ENCODE measurements at places on chromosomes 12 and 14. TPM values are rescaled to one million over a fixed set of nuclear protein-coding genes. Genes with fewer than 3 reads are reported as not detected.

- no peak overlapping the region for H3K4me3 ChIP-seq
- no peak for DNase-seq
- no peaks in the 10 kb centered on the region for H3K4me1 ChIP-seq
- H3K27ac ChIP-seq: no peak overlapping the region
- H3K27me3 ChIP-seq: no peaks in the 10 kb centered on the region
Measured at GRCh38 chr14:100770605-100771120, 44.0 kb downstream of the DLK1 start.

DNA sequence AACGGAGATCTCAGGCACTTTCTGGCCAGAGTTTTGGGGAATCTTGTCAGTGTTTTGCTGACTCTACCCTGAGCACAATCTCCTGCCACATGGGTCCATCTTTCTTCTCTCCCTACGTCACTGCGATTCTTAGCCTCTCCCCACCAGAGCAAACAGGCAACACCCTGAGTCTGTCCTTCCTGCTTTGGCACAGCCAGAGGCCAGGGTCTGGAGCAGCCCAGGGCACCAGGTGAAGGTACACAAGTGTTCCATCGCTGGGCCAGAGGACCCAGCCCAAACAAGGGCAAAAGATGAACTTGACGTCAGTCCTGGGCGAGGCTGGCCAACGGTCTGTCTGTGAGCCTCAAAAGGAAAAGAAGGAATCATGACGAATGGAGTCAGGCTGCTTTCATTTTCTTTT lies 12.7 kb upstream of the CCDC177 start:
- H3K36me3 ChIP-seq: no peaks in the 10 kb centered on the region
- H3K4me3 ChIP-seq: no peak overlapping the region
- H3K27me3 ChIP-seq: no peaks in the 10 kb centered on the region
- H3K4me1 ChIP-seq: no peaks in the 10 kb centered on the region

- peak; percentile 23 for DNase-seq
- H3K36me3 ChIP-seq: no peaks in the 10 kb centered on the region
- no peaks in the 10 kb centered on the region for H3K27me3 ChIP-seq
- no peak overlapping the region for H3K4me3 ChIP-seq
- H3K4me1 ChIP-seq: no peaks in the 10 kb centered on the region
- H3K27ac ChIP-seq: no peak overlapping the region
Measured at GRCh38 chr14:96225745-96226151, 21.1 kb downstream of the BDKRB2 start.

DNA sequence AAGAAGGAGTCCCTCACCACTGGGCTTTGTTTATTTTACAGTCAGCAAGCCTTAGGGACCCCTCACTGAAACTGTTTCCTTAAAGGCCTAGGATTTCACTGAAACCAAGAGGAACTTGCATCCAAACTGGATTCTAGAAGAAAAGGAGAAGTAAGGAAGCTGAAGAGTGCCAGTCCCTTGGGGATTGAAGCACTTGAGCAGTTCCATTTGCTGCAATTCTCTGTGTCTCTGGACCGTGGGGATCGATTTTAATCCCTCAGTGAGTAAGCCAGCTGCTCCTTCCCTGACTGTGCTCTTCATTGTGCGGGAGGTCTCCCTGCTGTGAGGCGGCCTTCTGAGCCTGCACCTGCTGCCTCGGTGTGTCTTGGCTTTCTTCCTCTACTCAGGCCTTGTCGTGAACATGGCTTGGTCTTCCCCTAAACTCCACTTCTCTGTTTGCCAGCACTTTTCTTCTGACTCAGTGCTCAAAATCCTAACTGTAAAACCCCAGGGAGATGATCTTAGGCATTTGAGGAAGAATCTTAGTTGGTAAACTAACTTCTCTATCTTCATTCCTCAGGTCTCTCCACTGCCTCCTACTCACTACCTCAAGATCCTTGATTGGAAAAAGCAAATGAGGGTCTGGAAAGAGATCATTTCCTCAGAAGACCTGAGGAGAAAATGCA lies 132.6 kb downstream of the SLC38A6 start:
- H3K36me3 ChIP-seq: peaks cover 3% of the 10 kb centered on the region
- H3K4me3 ChIP-seq: no peak overlapping the region
- peaks cover 4% of the 10 kb centered on the region for H3K4me1 ChIP-seq
- DNase-seq: no peak
- no peaks in the 10 kb centered on the region for H3K27me3 ChIP-seq

GRCh38 chr12:131420867-131421447 lies 289.9 kb upstream of the SFSWAP start:
- no peak overlapping the region for H3K27ac ChIP-seq
- no peaks in the 10 kb centered on the region for H3K4me1 ChIP-seq
- H3K36me3 ChIP-seq: no peaks in the 10 kb centered on the region
- no peak overlapping the region for H3K4me3 ChIP-seq
- no peak for DNase-seq

DNA sequence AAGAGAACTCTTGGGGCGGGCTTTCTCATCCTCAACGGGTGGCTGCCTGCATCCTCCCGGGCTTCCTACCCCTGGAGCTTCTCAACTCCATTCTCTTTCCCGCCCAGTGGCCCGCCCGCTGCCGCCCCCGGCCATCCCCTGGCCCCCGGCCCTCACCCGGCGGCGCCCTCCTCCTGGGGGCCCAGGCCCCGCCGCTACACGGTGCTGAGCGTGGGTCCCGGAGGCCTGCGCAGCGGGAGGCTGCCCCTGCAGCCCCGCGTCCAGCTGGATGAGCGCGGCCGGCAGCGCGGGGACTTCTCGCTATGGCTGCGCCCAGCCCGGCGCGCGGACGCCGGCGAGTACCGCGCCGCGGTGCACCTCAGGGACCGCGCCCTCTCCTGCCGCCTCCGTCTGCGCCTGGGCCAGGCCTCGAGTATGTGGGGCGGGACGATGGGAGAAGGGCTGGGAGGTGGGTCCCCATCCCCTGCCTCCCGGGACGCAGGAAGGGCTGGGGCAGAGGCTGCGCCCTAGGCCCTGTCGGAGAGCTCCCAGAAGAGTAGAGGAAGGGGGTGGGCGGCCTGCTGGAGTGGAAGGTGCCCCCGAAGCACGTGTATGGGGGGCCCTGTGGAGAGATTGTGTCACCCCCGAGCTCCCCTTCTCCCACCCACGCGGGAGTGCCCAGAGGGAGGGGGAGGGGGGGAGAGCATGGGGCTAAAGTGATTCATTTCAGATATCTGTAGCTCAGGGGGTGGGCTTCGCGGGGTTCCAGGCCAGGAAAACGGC lies 1.5 kb downstream of the LAG3 start:
- H3K36me3 ChIP-seq: peaks cover 23% of the 10 kb centered on the region
- H3K4me1 ChIP-seq: peaks cover 21% of the 10 kb centered on the region
- no peak for DNase-seq
- H3K27ac ChIP-seq: no peak overlapping the region
- H3K27me3 ChIP-seq: peaks cover 20% of the 10 kb centered on the region
- peak overlapping the region; percentile 60 for H3K4me3 ChIP-seq

DNA sequence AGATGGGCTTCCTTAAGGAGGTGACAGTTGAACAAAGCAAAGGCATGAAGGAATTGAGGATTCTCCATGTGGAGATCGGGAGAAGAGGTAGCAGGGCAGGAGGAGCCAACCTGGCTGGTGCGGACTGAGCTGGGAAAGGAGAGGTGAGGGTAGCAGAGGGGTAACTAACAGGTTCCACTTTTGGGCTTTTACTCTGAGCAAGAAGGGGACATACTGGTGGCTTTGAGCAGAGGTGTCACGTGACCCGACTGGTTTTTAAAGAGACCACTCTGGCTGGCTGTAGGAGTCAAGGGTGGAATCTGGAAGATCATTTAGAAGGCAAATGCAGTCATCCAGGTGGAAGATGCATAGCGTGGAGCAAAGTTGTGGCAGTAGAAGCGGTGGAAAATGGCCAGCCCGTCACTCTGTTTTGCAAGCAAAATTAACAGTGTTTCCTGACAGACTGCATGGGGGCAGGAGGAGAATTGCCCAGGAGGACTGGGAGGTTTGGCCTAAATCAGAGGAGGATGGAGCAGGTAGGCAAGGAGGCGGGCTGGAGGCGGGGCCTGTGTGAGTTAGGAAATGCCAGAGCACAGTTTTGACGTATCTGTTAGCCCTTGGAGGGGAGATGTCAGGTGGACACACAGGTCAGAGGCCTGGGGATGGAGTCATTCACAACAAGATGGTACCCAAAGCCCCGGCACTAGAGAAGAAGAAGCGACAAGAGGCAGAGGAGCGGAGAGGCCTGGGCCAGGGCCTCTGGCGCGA lies 156.3 kb upstream of the FKBP4 start:
- DNase-seq: no peak
- no peaks in the 10 kb centered on the region for H3K36me3 ChIP-seq
- no peak overlapping the region for H3K4me3 ChIP-seq

DNA sequence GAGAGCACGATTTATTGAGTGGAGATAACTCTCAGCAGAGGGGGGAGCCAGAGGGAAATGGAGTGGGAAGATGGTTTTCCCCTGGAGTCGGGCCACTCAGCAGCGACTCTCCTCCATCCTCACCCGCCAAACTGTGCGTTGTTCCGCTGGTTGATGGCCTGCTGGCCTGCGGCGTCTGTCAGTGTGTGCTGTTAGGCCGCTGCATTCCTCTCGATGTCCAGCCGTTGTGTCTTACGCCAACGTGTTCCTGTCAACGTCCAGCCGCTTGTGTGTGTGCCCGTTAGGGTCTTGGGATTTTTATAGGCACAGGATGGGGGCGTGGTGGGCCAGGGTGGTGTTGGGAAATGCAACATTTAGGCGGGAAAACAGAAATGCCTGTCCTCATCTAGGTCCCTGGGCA lies 69.2 kb downstream of the PTPRQ start:
- no peaks in the 10 kb centered on the region for H3K4me1 ChIP-seq
- H3K27ac ChIP-seq: no peak overlapping the region
- no peaks in the 10 kb centered on the region for H3K36me3 ChIP-seq
- H3K4me3 ChIP-seq: no peak overlapping the region
- DNase-seq: no peak
- no peaks in the 10 kb centered on the region for H3K27me3 ChIP-seq

DNA sequence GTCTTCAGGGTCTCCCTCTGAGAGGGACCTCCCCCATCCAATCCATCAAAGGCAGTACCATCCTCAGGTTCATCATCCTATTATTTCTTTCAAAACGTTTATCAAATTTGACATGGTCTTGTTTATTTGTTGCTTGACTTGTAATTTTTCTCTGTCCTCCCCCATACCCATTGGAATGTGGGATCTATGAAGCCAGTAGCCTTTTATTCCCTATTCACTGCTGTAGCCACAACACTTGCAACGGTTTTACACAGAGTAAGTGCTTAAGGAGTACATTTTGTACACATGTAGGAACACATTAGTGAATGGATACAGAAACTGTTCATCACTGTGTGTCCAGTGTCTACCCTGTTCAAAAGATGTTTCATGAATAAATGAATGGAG lies 41.5 kb downstream of the IGF1 start:
- no peaks in the 10 kb centered on the region for H3K4me1 ChIP-seq
- no peak overlapping the region for H3K4me3 ChIP-seq
- DNase-seq: no peak
- H3K36me3 ChIP-seq: no peaks in the 10 kb centered on the region

DNA sequence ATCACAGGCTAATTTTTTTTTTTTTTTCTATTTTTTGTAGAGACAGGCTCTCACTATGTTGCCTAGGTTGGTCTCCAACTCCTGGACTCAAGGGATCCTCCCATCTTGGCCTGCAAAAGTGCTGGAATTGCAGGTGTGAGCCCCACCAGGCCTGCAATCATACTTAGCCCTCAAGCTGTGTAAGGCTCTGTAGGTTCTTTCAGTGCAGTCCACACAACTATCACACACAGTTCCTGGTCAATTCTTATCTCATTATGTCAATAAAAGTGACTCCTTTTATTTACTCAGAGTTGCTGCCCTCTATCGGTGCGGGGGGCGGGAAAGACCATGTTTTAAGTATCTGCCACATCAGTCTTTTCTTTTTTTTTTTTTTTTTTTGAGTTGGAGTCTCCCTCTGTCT lies 29.0 kb downstream of the SLC2A3 start:
- H3K36me3 ChIP-seq: no peaks in the 10 kb centered on the region
- no peak overlapping the region for H3K4me3 ChIP-seq
- H3K27ac ChIP-seq: peak overlapping the region; percentile 82
- peak; percentile 49 for DNase-seq

- no peaks in the 10 kb centered on the region for H3K4me1 ChIP-seq
- no peak overlapping the region for H3K27ac ChIP-seq
- DNase-seq: no peak
- no peaks in the 10 kb centered on the region for H3K36me3 ChIP-seq
- no peaks in the 10 kb centered on the region for H3K27me3 ChIP-seq
Measured at GRCh38 chr12:106040521-106040920, 98.2 kb downstream of the NUAK1 start.

GRCh38 chr12:57046947-57047890 lies 2.7 kb downstream of the MYO1A start:
- no peak overlapping the region for H3K4me3 ChIP-seq
- DNase-seq: no peak
- H3K27me3 ChIP-seq: no peaks in the 10 kb centered on the region
- no peaks in the 10 kb centered on the region for H3K4me1 ChIP-seq

BBOF1 gene
- total RNA-seq: 0.42 TPM

VWF gene
- 0.60 TPM for total RNA-seq

Measured in H1 (cell line).